Osteocyte (in vitro differentiated cells): ENCODE measurements at places on chromosomes 6 and 20. TPM values are rescaled to one million over a fixed set of nuclear protein-coding genes. Genes with fewer than 3 reads are reported as not detected.

DNA sequence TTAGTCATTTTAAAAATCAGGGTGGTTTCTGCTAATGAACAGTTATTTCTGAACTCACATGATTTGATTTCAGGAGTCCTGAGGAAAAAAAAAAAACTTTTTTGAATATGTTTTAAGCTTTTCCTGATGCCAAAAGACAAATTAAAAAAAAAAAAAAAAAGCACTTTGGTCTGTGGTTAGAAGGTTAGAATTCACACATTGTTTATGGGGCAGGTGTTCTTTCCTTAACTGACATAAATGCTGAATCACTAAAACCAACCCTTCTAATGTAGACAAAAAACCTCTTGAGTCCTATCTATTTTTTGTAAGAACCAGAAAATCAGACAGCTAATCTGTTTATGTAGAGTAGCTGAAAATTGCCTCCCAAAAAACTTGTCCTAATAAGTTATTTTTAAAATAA, 20.4 kb downstream of the THEMIS start:
- H3K27me3 ChIP-seq, result no peaks in the 10 kb centered on the region
- H3K36me3 ChIP-seq, result no peaks in the 10 kb centered on the region
- no peak overlapping the region for H3K27ac ChIP-seq
- peaks cover 3% of the 10 kb centered on the region for H3K4me1 ChIP-seq
- DNase-seq, result no peak
- no peak overlapping the region for H3K4me3 ChIP-seq

DNA sequence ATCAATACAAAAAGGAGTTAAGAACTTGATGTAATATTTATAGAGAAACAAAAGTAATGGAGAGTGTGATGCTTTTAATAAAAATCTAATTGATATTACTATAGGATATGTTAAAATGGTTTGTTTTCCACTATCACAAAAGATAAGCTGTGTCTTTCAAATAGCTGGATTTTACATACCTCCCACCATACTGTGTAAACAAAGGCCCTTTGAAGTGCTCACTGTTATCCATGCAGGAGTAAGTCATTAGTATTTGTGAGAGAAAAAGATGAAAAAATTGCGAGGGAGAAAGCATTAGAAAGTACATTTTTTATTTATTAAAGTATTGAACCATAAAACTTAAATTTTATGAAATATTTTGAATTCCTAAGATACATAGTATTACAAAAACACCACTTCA, 733.0 kb downstream of the GRIK2 start:
- no peak overlapping the region for H3K27ac ChIP-seq
- no peaks in the 10 kb centered on the region for H3K4me1 ChIP-seq
- DNase-seq, result no peak

DNA sequence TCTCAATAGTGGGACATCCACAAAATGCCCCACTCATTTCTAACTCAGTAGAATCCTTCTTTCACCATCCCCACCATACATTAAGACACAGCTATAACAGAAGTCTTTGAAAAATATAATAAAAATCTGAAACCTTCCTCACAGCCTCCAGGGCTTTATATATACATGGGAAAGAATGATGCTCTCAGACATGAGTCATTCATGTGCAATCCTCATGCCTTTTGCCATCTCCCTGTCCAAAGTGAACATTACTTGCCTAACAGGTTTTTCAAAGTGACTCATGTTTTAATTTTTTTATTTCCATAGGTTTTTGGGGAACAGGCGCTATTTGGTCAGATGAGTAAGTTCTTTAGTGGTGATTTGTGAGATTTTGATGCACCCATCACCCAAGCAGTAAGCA, 162.7 kb downstream of the RALGAPA2 start:
- H3K27ac ChIP-seq, result no peak overlapping the region
- H3K4me1 ChIP-seq, result peaks cover 3% of the 10 kb centered on the region
- H3K27me3 ChIP-seq, result no peaks in the 10 kb centered on the region
- H3K36me3 ChIP-seq, result peaks cover 14% of the 10 kb centered on the region

GRCh38 chr6:2296781-2297180, 51.4 kb upstream of the GMDS start:
- H3K27ac ChIP-seq, result no peak overlapping the region
- DNase-seq, result no peak
- H3K27me3 ChIP-seq, result no peaks in the 10 kb centered on the region
- H3K36me3 ChIP-seq, result peaks cover 11% of the 10 kb centered on the region
- H3K4me1 ChIP-seq, result no peaks in the 10 kb centered on the region

GRCh38 chr6:159953091-159953601, 15.7 kb upstream of the IGF2R start:
- no peak for DNase-seq
- no peak overlapping the region for H3K4me3 ChIP-seq
- peaks cover 7% of the 10 kb centered on the region for H3K27me3 ChIP-seq

GRCh38 chr20:59774204-59774641, 159.2 kb downstream of the SYCP2 start:
- H3K4me3 ChIP-seq, result no peak overlapping the region
- H3K27me3 ChIP-seq, result no peaks in the 10 kb centered on the region
- no peaks in the 10 kb centered on the region for H3K36me3 ChIP-seq
- no peak overlapping the region for H3K27ac ChIP-seq
- DNase-seq, result peak; percentile 66

GRCh38 chr20:19019734-19020364, 192.6 kb upstream of the SLC24A3 start:
- no peak overlapping the region for H3K4me3 ChIP-seq
- no peak overlapping the region for H3K27ac ChIP-seq
- H3K4me1 ChIP-seq, result no peaks in the 10 kb centered on the region
- no peaks in the 10 kb centered on the region for H3K36me3 ChIP-seq
- H3K27me3 ChIP-seq, result no peaks in the 10 kb centered on the region

DNA sequence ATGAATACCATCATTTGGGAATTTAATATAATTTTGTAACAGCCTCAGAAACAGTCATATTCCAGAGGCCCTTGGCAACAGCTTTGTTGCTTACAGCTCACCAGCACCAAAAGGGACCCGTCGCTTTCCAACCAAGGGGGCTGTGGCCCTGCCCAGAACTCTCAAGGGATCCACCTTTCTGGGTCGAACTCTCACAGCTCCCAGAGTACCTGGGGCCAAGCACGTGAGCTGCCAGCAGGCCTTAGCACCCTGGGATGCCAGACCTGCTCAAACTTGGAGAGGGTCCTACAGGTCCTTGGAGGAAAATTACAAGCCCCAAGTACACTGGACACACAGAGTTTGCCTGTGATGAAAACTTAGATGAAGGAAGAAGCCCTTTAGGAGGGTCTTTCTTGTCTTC, 66.6 kb downstream of the SNX5 start:
- H3K36me3 ChIP-seq, result peaks cover 2% of the 10 kb centered on the region

The HTR1B gene
- total RNA-seq, result 11.4 and 13.3 TPM in 2 replicates

DNA sequence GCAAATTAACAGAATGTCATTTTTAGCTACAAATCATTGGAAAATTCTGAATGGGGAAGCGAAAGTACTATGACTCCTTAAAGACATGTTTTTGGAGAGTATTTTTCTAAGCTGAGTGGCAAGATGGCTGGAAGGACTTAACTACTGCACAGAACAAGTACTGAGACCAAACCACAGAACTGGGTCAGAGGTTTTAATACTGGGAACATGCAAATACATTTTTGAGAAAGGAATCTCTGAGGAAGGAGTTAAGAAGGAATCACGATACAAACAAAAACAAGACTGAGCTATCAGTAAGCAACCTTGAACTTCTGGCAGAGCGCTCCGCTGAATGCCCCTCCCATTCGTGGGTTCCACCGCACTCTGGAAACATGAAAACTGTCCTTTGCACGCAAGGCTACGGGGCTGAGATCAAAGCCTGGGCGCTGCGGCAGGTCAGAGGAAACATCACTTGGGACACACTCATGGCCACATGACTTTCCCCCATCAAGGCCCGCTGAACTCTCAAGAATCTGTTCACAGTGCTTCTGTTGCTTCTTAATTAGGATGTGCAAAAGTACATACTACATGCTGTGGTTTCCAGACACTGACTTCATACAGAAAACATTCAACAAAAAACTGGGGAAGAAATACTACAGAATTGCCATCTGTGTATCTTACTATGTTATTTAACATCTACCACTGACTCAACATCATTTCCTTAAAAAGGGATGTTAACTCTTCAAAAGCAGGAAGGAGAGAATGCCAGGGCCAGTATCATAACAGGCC, 27.8 kb downstream of the SLC23A2 start:
- H3K4me1 ChIP-seq, result peaks cover 16% of the 10 kb centered on the region
- H3K27me3 ChIP-seq, result no peaks in the 10 kb centered on the region
- peaks cover 12% of the 10 kb centered on the region for H3K36me3 ChIP-seq
- H3K27ac ChIP-seq, result peak overlapping the region; percentile 31

GRCh38 chr6:30511169-30511546, 21.8 kb downstream of the HLA-E start:
- no peak for DNase-seq
- H3K4me1 ChIP-seq, result peaks cover 8% of the 10 kb centered on the region
- H3K4me3 ChIP-seq, result no peak overlapping the region
- no peak overlapping the region for H3K27ac ChIP-seq
- H3K36me3 ChIP-seq, result no peaks in the 10 kb centered on the region

DNA sequence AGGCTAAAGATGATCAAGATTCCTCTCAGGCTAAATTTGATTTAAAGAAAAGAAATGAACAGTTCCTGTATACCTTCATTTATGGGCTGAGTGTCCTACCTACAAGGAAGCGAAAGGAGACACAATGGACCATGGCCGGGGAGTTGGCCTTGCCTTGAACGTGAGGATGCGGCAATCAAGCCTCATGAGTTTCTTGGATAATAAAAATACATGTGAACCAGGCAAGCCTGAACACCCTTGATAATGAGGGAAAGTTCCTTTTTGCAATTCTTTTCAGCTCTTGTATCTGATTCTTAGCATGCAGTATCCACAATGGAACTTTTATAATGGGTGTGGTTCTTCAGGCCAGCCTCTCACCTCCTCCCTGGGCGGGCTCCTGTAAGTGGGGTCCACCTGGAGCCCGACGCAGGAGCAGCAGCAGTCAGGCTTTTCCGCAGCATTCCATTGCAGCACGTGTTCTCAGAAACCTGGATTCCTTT, 83.8 kb downstream of the RNASET2 start:
- peaks cover 17% of the 10 kb centered on the region for H3K27me3 ChIP-seq
- H3K36me3 ChIP-seq, result no peaks in the 10 kb centered on the region
- DNase-seq, result no peak
- H3K4me1 ChIP-seq, result no peaks in the 10 kb centered on the region
- H3K4me3 ChIP-seq, result no peak overlapping the region

The CLIC5 gene
- total RNA-seq, result not detected in 2 replicates

- DNase-seq, result peak; percentile 71
- H3K27ac ChIP-seq, result no peak overlapping the region
- no peaks in the 10 kb centered on the region for H3K27me3 ChIP-seq
- H3K36me3 ChIP-seq, result no peaks in the 10 kb centered on the region
- no peaks in the 10 kb centered on the region for H3K4me1 ChIP-seq
Measured at GRCh38 chr20:23823621-23824324, 2.8 kb downstream of the CST2 start.

DNA sequence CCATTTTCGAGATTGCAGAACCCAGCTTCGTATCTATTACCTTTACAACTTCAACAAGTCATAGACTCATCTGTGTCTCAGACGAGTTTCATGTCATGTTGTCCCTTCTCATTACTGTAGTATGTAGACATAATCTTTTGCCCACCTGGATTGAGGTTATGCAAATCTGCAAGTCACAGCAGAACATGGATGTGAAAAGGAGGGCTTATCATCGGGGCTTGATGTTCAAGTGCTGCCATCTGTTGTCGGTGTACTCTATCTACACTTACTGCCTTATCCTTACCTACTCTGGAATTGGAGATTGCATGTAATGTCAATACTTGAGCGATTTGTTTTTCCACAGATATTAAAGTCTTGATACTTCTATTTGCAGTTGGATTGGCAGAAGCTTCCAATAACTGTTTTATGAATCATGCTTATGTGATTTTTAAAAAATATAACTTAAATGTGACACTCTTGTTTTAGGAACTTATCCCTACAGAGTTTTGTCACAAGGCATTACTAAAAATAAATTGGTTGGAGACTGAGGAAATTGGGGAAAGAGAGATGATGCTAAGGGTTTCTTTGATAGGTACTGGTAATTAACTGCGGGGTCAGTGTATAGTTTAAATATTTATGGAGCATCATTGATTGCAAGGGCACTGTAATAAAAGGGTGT, 3.0 kb upstream of the GOPC start:
- H3K4me1 ChIP-seq, result peaks cover 14% of the 10 kb centered on the region
- peaks cover 20% of the 10 kb centered on the region for H3K27me3 ChIP-seq
- H3K36me3 ChIP-seq, result no peaks in the 10 kb centered on the region
- no peak overlapping the region for H3K4me3 ChIP-seq

DNA sequence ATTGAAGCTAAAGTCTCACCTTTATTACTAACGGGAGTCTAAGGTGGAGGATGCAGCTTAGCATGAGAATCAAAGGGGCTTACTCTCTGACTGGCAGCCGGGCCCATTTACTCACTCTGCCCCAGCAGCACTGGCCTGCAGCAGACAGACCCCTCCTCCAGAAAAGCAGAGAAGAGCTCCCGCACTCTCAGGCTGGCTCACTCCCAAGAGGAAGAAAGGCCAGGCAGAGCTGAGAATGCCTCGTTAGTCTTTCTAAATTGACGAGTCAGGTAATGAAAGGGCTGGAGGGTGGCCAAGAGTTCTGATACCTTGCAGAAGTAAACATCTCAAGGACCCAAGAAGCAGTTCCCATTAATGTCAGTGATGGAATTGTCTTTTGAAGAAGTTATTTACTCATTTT, 44.5 kb upstream of the IL20RA start:
- peaks cover 2% of the 10 kb centered on the region for H3K4me1 ChIP-seq
- H3K27me3 ChIP-seq, result peaks cover 40% of the 10 kb centered on the region

The BACH2 gene
- total RNA-seq, result 1.6 and 2.6 TPM in 2 replicates

The FAM209B gene
- total RNA-seq, result 0.55 TPM in 1 of 2 replicates, not detected in the other

DNA sequence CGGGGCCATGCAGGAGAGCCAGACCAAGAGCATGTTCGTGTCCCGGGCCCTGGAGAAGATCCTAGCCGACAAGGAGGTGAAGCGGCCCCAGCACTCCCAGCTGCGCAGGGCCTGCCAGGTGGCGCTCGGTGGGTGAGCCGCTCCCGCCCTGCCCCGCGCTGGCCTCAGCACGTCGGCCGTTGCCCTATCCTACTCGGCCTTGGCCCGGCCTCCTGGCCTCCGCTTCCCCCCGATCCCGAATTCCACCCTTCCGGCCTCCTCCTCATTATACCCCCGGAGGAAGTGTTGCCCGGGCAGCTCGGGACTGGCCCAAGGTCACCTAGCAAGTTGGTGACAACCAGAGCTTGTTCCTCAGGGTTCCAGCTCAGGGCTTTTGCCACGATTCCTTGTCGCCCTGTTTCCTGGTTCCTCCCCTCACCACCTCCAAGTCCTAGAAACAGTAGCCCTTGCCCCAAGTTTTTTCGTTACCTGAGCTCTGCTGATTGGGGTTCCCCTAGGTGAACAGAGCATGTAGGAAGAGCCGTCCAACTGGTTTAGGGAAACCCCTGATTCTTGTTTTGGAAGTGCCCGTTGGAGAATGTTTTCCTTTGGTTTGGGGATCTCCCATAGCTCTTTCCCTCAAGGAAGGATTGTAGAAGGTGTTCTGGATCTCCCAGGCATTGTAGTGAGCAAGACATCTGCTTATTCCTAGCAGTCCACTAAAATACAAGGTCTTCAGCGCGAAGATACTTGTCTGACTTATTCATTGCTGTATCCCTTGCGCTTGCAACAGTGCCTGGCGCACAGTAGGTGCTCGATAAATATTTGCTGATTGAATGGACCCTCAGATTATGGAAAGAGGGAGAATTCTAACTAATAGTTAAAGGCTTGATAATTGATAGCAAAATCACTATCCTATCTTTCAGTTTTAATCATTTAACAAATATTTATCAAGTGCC, 641 bp downstream of the ARFGEF2 start:
- H3K36me3 ChIP-seq, result no peaks in the 10 kb centered on the region
- no peak for DNase-seq
- peak overlapping the region; percentile 95 for H3K27ac ChIP-seq
- peak overlapping the region; percentile 84 for H3K4me3 ChIP-seq

The HRH3 gene
- not detected in 2 replicates for total RNA-seq

GRCh38 chr6:158061709-158062461, 80.2 kb downstream of the SYNJ2 start:
- no peak overlapping the region for H3K4me3 ChIP-seq
- H3K36me3 ChIP-seq, result peaks cover 42% of the 10 kb centered on the region
- DNase-seq, result no peak
- H3K4me1 ChIP-seq, result peaks cover 35% of the 10 kb centered on the region
- peak overlapping the region; percentile 52 for H3K27ac ChIP-seq

The TBX18 gene
- total RNA-seq, result 5.4 and 8.0 TPM in 2 replicates
